Left kidney (tissue), 8 donors: ENCODE measurements at places on chromosomes 1 and 21. TPM values are rescaled to one million over a fixed set of nuclear protein-coding genes. Genes with fewer than 3 reads are reported as not detected.

GRCh38 chr1:101588677-101589076 lies 351.9 kb downstream of the S1PR1 start:
- DNase-seq: no peak

- no peak for DNase-seq
These were observed 438.2 kb upstream of the LRRC7 start for GRCh38 chr1:69129538-69129937.

Gene HTR6
- 1.6 TPM for polyA plus RNA-seq

- no peak for DNase-seq
These were observed 21.3 kb downstream of the ZNF362 start for GRCh38 chr1:33277488-33278084.

- no peak for DNase-seq
These were observed 13.7 kb upstream of the C1orf21 start for GRCh38 chr1:184373155-184373554.

GRCh38 chr1:43237121-43237520 lies 32.7 kb upstream of the TMEM125 start:
- DNase-seq: no peak

Gene CGN
- polyA plus RNA-seq: 55.6 TPM

DNA sequence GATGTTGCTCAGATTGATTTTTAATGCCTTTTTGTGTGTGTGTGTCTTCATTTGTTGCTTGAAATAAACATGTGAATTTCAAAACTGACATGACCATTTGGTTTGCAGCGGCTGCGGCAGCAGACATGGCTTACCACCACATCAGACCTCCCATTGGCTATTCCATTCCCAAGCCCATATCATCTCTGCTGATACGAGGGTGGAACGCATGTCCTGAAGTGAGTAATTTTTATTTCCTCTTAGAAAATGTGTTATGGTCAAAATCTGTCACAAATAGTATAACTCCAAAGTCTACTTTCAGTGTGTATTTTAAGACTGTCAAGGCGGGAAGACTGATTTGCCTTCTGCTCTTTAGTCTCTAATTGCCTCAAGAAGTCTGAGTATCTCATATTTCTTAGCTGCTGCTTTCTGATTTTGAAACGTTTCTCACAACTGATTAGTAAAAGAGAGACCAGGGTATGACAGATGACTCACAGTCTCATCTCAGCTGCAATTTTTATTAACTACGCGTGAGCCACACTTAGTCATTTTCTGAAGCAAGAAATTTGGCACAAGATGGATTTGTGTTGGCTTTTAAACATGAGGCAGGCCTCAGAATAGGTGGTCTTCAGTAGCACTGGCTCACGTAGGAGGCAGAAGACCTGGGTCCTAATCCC lies 49.0 kb downstream of the LRRC53 start:
- DNase-seq: no peak

GRCh38 chr1:159023723-159024122 lies 14.0 kb downstream of the IFI16 start:
- no peak for DNase-seq

Gene CA6
- polyA plus RNA-seq: 0.12 TPM

- DNase-seq: peak; percentile 49
These were observed 724 bp downstream of the DOCK7 start for GRCh38 chr1:62687421-62687902.

- DNase-seq: no peak
These were observed 47.9 kb upstream of the BCAR3 start for GRCh38 chr1:93729502-93729901.

DNA sequence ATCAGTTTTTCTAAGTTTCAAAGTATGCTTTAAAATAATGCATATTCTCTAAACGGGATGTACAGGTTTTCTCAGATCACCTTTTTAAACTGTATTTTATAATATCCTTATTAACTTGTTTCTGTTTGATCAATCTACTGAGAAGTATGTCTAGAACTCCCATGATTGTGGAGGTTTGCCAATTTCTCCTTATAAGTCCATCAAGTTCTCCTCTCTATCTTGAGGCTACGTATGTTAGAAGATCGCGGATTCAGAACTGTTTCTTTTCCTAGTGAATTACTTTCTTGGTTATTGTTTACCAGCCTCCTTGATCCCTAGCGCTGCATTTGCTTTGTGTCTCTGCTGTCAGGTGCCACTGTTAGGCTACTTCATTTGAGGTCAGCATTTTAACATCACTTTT lies 89.2 kb downstream of the NPHP4 start:
- DNase-seq: no peak

DNA sequence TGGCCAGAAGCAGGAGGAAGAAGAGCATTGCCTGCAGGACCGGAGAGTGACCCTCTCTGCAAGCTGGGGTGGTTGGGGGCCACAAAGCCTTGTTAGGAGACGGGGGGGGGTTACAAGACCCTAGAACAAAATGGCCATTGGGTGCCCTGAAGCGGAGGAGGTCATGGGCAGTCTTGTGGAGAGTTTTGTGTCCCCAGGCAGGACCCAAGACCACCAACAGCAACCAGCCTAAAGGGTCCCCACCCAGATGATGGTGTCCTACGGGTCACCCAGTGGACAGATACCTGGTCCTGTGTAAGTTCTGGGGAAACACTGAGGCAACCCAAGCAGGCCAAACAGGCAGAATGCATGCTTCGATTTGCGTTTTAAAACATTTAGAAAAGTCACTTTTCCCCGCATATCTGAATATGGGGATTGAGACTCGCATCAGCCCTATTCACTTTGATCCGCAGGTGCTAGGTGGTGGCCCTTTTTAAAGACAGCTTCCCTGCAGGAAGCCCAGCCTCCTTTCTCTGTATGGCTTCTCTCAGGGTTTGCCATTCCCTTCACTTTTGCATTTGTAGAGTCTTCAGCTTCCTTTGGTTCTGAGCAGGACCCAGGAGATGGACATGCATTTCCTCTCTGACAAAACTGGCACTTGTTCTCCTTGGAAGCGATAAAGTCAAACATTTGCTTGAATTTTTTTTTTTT lies 21.1 kb downstream of the GNG4 start:
- DNase-seq: no peak

DNA sequence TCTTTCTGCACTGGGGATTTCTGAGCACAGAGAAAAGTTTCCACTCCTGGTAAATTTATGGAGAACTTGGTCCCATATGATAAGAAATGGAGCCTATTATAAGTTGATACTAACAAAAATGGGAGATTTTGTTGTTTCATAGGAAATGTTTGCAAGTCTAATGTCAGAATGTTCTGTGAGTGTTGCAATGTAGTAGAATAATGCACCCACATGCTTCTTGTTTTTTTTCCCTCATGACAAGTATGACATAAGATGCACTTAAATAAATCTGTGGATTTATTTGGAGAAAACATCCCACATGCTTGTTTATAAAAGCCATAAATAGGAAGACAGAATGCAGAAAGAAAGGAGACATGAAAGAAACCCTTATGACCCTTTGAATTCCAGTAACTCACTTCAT lies 50.8 kb upstream of the KCNJ6 start:
- no peak for DNase-seq

- no peak for DNase-seq
These were observed 402 bp upstream of the OSBPL9 start for GRCh38 chr1:51616490-51616889.

GRCh38 chr21:39319814-39320332 lies 6.4 kb upstream of the BRWD1 start:
- no peak for DNase-seq

- peak; percentile 57 for DNase-seq
These were observed 235.0 kb upstream of the FGGY start for GRCh38 chr1:59061876-59062275.

DNA sequence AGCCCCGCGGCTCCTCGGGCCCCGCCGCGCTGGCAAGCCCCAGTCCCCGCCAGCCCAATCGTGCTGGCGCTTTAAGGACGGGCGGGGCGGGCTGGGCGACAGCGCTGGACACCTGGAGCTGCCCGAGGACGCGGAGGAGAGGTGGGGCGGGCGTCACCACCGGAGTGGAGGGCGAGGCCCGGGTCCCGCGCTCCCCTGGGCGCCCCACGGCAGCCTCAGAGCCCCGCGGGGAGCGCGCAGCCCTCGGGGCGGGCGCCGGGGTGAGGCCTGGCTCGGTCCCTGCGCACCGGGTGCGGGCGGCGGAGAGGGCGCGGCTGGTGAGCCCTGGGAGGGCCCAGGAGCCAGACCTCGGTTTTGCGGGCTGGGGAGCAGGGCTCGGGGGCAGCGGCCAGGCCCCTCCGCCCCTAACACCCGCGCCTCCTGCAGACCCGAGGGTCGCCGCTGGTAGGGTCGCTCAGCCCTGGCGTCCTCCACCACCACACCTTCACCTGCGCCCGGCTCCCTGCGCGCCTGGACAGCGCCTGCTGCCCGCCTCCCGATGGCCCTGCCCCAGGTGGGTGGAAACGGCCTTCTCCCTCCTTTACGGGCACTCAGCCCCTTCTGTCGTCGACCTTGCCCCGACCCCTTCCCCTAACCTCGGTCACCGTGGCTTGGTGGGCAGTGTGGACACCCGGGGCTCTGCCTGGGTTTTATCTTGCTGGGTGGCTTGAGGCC lies at the start of gene TMEM61:
TSS of gene TMEM61 (plus strand) at position 101 of the 714 bp plus-strand sequence. CDS start at position 539, 438 bp downstream.
- DNase-seq: no peak

Gene CELF3
- 0.33 TPM for polyA plus RNA-seq

DNA sequence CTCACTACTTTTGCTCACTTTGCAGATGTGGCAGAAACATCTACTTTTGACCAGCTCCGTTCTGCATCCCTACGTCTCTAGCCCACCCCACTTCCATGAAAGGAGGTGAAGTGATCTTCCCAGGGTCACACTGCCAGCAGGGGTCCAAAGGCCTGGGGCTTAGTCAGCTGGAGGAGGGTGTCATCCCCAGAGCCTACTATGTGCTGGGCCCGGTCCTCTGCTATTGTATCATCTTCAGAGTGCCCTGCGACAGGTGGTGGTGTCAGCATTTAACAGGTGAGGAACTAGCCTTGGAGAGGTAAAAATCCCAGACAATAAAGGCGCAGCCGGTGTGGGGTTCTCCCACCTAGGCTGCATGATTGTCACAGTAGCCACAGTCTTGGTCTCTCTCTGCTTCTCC lies 5.6 kb upstream of the BSND start:
- DNase-seq: no peak

DNA sequence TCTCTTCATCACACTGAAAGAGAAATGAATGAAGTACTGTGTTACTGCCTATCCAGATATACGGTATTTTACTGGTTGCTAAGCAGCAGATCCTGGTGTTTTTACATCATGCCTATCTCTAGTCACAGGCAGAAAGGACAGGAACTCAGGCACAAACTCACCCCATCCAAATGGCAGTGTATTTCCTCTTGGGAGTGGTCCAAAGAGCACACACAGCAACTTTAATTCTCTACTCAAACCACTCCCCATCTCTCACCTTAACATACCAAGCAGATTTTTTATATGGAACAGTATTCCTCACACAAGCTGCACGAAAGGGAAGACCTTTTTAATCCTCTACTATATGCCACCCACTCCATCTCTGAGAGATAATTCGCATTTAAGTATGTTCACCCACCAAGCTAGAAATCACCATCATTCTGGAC lies 27.3 kb downstream of the EIF4G3 start:
- no peak for DNase-seq

Gene TOMM40L
- 14.4 TPM for polyA plus RNA-seq

- DNase-seq: no peak
These were observed 1266.0 kb upstream of the ADGRL4 start for GRCh38 chr1:80272495-80272894.

- DNase-seq: no peak
These were observed 95.2 kb downstream of the SYF2 start for GRCh38 chr1:25137106-25137505.

Gene RORC
- 0.80 TPM for polyA plus RNA-seq

DNA sequence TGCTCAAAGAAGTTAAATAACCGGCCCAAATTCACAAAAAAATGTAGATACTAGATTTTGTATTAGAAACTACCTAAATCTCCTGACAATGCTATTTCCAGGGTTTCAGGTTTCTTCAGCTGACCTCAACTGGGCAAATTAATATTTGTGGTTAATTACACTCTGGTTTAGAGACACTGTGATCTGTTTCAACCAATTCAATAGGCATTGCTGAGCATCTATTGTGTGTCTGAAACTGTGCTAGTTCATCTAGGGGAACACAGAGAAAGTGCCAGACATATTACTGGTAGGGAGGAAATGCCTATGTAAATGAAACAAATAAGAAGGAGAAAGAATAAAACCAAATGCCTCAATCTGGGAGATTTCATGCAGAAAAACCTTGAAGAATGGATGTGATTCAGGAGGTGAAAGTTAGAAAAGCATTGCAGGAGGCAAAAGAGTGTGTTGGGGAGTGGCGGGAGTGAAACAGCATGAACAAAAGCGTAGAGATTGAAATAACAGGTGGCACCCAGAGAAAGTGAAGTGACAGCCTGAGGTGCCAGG lies 51.3 kb upstream of the IVNS1ABP start:
- DNase-seq: no peak
